ENCODE measurements at places on chromosomes 2 and 18.

- no peak for DNase-seq
These were observed 253.1 kb downstream of the MBD2 start for GRCh38 chr18:53971331-53971730.

DNA sequence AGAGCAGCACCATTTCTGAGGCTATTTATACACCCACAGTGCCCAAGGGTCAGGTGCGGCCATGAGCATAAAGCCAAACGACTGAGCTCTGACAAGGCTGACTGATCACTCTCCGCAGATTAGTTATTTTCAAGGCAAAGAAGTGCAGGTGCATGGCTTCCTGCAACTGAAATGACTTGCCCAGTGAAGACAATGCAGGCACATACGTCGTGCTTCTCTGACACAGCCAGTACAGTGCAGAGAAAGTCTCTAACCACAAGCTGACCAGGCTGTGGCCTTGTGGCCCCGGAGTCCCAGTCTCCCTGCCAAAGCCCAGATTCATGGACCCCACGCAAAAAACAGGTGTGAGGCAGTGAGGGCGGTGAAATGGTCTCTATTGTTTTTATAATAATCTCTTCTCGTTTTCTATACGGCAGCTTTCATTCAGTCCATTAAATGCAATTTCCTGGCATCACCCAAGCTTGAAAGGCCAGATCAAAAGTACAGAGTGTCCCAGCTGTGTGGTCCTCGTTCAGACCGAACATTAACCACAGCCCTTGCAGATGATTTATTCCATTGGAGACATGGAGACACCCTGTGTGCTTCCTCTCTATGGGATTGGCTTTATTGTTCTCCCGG lies 447.0 kb upstream of the ID2 start:
- DNase-seq = peak; percentile 37

GRCh38 chr2:458425-458815 lies 170.5 kb upstream of the ALKAL2 start:
- no peak for DNase-seq

DNA sequence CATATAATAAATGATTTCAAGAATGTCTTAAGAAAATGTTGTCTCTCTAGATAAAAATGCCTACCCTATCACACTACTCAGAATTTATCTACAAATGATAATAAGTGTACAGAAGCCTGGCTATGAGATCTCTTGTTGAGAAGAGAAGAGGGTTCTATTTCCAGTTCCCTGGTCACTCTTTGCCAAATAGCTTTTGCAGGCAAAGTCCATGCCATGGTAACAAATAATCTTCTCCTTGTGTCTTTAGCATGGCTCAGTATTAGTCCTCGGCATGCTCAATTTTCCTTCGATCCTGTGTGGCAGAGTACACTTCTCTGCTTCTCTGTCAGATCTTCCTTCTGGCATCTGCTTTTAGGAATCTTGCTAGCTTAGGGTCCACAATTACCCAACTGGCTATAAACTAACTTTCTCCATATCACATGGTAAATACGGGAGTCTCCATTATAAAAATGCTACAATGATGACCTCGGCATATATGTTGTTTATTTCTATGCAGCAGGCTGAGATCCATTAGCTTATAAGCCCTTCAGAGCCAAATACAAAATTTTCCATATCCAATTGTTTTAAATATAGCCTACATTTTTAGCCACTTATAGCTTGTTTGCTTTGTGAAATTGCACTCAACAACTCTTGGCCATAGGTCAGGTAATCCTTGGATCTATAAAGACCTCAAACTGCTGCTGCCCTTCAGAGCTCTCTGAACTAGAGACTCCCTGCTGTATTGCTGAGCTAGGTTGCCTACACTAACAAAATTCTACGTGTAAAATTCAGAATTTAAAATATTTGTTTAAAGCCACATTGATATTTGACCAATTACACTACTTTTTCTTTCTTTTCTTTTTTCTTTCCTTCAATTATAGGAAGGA lies 157.5 kb downstream of the FSIP2 start:
- DNase-seq = no peak

DNA sequence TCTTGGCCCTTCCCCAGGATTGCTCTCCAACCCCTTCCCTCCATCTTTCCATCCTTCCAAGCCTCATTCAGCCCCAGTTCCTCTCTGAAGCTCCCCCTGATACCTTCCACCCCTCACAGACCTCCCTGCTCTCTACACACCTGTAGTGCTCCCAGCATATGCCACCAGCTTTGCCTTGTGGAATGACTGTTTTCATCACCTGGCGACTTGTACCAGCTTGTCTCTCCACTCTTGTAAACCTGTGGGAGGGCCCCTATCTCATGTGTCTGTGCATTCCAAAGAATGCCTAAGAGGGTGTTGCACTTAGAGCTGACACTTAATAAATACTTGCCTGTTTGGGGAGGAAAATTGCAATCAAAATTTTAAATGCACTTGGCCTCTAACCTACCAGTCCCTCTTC lies 198.7 kb downstream of the BCL11A start:
- DNase-seq = no peak

- no peak for DNase-seq
These were observed 395.0 kb upstream of the TCF4 start for GRCh38 chr18:55982992-55983391.

- peak; percentile 55 for DNase-seq
These were observed at the start of gene ASXL3 for GRCh38 chr18:33577685-33578517. ASXL3 (plus strand) TSS chr18:33578219; CDS start chr18:33578632, 413 bp downstream.

DNA sequence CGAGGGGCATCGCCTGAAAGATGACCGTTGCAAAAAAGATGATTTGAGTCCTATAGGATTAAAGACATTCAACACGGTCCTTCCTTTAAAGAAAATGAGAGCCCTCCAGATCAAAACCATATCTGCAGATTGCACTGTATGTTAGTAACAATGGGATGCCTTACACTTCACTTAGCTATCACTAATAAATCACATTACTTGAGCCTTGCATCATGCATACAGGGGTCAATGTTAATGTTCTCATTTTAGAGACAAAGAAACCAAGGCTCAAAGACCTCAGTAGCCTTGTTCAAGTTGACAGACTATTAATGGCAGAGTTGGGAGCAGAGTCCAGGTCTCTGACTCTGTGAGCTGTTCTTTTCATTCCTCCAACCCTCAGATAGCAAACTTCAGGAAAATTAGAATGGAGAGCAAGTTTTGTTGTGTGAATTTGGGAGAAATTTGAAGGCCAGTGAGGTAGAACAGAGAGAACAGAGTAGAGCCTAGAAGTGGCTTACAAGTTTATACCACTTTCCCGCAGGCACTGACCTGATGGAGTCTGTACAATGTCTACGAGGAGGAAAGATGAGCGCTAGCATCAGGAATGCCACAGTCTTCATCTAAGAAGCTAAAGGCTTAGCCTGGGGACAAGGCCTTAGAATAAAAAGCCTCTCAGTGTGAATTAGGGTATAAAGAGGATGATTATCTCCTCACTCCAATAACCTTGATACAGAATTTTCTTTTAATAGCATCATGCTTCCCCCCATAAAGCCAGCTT lies 48.3 kb downstream of the TRIB2 start:
- DNase-seq = no peak

DNA sequence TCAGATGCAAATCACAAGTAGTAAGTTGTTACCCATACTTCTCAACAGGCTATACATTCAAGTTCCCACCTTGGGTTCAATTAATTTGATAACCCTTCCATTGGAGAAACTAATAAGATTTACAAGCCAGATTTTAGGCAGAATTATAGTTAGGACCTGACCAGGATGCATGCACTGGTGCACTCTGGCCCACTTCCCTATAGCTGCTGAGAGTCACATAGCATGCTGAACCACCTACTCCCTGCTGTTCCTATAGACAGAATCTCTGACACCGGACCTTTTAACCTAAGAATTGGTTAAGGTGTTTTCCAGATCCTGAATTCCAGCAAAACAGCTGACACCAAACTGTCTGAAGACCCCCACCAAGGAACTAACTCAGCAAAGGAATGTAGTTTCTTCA lies 26.2 kb downstream of the FAM210A start:
- no peak for DNase-seq

DNA sequence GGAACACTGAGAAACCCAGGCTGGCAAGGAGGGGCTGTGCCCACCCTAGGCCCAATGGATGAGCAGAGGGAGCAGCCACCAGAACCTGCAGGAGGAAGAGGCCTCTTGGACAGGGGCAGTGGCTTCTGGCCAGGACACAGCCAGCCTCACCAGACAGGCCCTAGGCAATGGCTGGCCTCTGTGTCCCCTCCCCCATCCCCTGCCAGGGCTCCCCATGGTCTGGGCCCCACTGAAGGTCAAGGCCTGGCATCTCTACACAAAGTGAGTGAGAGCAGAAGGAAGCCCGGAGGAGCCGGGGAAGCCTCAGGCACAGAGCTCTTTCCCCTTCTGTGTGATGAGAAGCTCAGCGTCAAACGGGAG lies 6.3 kb downstream of the PRLH start:
- DNase-seq = no peak

GRCh38 chr18:79580498-79581171 lies 99.0 kb upstream of the CTDP1 start:
- DNase-seq = no peak

DNA sequence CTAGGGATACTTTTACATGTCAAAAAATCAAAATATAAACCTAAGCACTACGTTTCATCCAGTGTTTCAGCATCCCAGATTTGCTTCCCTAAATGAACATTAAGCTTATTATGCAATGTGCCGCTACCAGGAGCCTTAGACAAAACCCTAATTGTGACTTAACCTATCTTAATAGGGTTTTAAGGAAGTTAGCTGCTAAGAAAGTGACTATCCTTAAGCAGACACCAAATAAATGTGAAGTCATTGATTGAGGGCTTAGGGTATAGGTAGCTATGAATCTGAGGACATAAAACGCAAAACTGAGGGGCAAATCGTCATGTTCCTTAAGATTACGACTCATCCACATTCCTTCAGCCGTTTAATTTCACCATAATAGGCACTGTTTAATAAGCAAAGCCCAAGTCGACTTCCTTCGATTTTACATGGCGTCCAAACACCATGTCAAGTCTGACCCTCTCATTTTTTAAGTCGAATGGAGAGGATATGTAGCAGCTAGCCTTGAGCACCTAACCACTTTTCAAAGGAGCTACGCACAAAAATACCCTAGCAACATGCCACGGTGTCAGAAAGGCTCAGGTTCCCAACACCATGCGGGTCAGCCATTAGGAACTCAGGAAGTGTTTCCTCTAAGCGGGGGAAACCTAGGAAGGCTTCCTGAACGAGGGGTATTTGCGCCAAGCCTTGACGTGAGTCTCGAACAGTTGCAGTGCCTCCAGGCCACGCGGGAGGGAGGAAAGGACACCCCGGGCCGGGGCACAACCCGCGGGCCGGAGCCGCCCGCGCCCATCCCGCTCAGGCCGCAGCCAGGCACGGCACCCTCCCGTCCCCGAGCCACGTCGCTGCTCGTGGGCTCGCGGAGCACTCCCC lies 1.0 kb downstream of the HDLBP start:
- DNase-seq = no peak

- no peak for DNase-seq
These were observed 14.9 kb downstream of the CCL20 start for GRCh38 chr2:227828477-227828912.

DNA sequence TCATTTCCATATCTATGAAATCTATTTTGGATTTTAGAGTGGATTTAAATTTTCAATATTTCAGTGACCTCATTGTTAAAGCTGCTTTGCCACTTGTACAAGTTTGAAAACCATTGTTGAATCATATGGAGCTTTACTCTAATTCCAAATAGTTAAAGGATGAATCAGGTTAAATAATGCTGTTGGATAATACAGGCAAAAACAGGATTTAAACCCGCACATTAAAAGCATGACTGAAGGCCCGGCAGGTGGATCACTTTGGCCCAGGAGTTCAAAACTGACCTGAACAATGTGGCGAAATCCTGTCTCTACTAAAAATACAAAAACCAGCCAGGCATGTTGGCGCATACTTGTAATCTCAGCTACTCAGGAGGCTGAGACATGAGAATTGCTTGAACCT lies 68.3 kb downstream of the RIF1 start:
- DNase-seq = no peak

GRCh38 chr2:183126635-183127034 lies 2.4 kb downstream of the NUP35 start:
- no peak for DNase-seq

DNA sequence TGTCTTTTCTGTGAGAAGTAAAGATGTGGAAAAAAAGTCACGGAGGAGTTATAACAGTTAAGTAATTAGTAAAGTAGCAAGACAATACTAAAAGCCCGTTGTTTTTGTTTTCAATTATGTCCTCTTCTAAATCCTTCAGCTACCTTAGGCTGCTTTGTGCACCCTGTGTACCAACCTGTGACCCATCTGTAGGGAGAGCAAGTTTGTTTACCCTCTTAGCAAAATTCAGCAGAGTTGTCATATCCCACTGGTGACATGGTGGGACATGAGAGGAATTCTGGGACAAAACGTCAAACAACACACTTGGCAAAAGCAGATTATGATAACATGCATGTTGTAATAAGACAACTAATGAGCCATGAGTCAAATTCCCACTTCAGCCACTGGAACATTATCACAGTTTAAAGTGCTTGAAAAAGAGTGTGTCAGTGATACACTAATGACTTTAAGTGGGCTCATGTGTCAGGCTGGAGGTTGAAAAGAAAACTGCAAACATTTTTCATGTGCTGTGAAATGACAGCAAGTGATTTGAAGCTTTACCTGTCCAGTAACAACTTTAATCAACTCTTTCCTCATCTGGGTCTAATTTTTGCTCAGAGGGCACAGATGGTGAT lies 392.8 kb upstream of the ACVR2A start:
- no peak for DNase-seq

DNA sequence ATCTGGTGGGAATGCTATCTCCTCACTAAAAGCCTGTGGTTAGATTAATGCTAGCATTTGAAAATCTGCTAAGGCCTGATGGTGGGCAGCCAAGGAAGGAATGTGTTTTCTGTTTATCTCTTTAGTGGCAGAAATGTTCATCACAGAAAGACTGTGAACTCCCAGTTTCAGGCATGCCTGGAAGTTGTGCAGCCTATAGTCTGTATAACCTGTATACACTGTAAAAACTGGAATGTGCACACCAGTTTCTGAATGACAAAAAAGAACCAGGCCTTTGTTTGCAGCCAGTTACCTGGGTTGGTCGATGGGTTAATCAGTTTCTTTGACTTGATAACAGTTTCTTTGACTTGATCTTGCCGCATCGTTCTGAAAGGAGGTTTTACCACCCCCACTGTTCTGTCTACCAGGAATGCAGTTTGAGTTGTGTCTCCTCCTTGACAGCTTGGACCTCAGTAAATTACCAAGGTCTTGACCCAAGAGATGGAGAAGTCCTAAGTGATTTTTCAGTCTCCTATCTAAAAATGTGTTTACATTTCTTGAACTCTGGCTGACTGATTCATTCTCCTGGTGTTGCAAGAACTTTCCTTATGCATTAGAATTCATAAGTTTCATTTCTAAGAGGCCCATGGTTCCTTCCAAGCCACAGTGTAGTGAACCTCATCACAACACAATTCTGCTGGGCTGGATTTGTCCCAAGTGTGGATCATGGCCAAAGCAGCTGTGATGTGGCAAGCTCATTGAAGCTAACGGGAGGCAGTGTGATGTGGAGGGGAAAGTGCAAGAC lies 62.2 kb downstream of the KIAA2012 start:
- DNase-seq = no peak
